HFFc6 (cell line): ENCODE measurements at places on chromosomes 6 and 20. TPM values are rescaled to one million over a fixed set of nuclear protein-coding genes. Genes with fewer than 3 reads are reported as not detected.

The ADGRF1 gene
- total RNA-seq = not detected in 3 replicates

The MTFR2 gene
- total RNA-seq = 3.0 to 6.6 TPM (median 5.7 TPM) in 3 replicates

The SIRPD gene
- not detected in 3 replicates for total RNA-seq

The CCDC170 gene
- total RNA-seq = 0.32 to 0.34 TPM (median 0.33 TPM) in 3 replicates

The C6orf58 gene
- total RNA-seq = not detected in 3 replicates

The CRISP3 gene
- total RNA-seq = not detected in 3 replicates

GRCh38 chr6:162448294-162448693, 279.3 kb downstream of the PRKN start:
- DNase-seq = no peak

DNA sequence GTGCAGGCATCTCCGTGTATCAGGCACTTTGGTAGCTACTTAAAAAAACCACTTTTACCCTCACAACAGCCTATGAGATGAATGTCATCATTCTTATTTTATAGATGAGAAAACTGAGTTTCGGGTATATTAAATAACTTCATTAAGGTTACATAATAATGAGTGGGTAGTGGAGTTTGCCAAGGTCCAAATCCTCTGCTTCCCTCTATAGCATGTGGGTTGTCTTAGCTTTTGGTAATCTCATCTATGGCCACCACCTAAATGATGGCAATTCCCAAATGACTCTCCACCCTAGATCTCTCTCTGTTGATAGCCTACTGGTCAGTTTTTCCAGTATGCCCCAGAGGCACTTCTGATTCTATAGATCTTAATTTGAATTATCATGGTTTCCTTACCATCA, 3.7 kb upstream of the RNF144B start:
- DNase-seq = no peak

DNA sequence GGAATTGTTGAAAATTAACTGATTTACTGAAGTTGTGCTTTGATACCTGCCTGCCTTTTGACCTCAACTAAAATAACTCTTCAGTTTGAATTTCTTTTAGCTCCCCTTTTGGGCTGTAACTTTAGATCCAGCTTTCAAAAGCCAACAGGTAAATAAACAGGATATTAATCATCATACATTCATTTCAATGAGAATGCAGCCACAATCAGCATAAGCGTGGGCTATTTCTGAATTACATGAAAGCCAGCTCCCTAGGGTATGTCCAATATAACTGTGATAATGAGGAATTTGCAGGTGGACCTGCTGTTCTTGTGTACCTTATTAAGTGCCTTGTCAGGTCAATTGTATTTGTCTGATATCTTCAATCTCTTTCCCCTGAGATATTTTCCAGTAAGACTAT, 830.6 kb downstream of the KIF16B start:
- no peak for DNase-seq

- DNase-seq = no peak
Measured at GRCh38 chr20:49045440-49046086, 549 bp upstream of the CSE1L start.

DNA sequence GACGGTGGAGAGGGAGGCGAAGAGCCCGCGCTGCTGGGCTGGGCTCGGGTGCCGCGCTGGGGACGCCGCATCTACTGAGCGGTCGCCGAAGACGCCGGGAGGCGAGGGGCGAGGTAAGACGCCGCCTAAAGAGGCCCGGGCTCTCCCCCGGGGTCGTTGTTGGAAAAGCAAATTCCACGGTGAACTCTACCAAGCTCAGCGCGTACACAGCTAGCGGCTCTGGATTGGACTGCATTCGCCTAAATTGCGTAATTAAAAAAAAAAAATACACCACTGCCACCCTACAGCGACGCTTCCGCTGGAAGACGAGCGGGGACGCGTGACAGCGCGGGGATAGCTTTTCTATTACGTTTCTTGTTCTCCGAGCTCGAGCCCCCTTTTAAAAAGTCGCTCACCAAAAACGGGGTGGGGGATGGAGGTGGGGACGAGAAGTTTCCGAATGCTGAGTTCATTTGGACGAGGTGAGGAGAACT, 92.0 kb upstream of the PRDM1 start:
- DNase-seq = peak; percentile 1

DNA sequence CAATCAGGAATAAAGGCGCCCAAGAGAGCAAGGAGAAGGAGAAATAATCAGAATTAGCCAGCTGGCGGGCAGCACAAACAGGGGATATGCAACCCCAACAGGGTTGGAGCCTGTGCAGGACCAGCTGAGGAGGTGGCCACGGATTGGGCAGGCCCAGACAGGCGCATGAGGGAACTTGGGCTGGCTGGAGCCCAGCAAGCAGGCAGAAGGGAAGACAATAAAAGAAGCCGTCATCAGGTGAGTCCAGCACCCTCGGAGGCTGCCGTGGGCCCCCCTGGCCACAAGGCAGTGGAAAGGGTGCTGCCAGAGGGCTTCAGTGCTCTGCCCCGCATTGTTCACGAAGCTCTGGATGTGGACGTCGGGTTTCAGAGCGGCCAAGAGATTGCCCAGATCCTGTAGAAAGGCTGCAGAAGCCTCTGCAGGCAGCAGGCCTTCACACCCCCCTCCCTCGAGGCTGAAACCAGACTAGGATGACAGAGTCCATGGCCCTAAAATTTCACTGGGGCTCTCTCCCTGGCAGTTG, 28.4 kb upstream of the MAFB start:
- no peak for DNase-seq

DNA sequence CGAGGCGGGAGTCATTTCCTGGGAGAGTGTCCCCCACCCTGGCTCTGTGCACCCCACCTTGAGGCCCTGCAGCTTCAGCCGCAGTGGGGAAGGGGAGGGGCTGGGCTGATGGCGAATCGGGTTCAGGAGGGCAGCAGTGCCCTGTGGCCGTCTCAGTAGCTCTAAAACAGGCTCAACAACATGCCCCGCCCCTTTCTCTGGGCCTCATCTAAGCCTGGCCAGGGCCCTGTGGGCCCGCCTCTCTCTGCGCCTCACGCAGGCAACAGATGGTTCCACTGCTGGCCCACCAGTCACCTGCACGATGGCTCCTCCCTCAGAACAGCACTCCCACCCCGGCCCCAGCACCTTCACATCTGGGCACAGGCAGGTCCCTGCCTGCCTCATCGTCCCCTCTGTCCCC, 30.2 kb downstream of the CHRNA4 start:
- DNase-seq = no peak

GRCh38 chr6:87421576-87421975, 13.8 kb downstream of the CFAP206 start:
- DNase-seq = no peak

DNA sequence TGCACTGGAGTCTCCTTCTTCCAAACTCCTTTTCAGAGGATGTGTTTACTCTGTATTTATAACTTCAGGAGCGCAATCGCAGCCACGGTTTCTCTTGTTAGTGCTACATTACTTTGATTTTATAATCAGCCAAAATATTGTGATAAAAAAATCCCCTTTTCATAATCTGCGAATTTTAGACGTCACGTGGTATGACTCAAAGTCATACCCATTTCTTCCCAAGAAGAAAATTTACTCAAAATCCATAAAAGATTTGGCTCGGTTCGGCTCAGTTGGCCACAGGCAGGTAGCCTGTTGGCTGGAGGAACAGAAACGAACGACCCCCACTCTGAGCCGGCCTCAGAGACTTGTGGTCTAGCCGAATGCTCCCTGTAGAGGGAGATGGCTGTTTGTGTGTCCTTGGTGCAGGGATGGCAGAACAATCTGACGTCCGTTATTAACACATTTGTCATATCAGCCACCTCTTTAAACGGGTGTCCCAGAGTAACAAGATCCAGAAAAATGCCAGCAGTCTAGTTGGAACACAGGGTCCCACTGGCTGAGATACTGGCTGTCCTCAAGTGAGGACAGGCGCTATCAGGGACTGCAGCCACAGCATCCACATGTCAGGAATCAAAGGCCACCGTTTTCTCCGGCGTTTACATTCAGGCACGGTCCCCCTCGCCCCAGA, 247.6 kb downstream of the DLL1 start:
- no peak for DNase-seq

DNA sequence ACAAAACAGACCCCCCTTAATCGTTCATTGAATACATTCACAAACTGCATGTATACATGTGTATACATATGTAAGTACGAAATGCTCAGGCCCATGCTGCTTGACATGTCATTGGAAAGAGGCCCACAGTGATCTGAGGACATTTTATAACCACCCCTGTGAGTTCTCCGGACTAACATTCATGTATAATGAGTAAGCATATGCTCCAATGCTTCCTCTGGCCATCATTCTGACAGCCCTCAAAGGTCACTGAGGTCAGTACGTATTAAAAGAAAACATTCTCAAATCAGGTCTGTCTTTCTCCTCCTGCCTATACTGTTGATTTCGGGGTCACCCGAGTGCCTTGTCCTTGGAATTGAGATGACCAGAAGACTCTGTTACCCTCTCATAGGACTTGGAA, 54.9 kb downstream of the TENT5A start:
- peak; percentile 10 for DNase-seq

GRCh38 chr6:156559162-156559690, 218.0 kb upstream of the ARID1B start:
- no peak for DNase-seq
